ENCODE measurements at places on chromosomes 1 and 21.

DNA sequence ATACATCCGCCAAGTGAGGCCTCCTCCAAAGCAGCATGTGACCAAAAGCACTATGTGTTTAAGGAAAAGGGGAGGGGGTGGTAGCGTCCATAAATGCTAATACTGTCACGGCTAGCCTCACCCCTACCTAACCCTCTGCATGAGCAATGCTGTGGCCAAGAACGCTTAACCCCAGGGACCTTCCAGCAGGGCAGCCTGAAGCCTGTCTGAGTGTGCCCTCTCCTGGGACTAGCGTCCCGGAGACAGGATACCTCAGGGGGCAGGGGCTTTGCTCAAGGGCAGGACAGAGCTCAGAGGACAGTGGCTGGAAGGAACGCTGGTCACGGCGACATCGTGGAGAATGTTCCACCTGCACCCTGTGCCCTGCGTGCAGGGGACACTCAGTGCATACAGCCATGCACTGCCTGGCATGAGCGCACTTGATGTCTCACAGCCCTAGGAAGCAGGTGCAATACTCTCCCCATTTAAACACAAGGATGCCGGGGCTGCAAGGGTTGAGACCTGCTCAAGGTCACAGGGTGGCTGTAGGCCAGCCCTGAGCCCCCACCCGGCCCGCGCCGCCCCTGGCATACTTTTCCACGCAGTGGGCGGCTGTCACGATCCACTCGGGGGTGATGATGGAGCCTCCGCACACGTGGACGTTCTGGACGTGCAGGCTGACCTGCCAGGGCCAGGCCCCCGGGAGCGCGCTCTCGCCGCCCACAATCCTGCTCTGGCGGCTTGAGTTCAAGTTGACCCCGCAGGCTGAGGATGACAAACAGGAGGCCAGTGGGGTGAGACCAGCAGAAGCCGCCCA, 35.0 kb downstream of the TMPRSS2 start:
- no peak for DNase-seq

- DNase-seq: no peak
These were observed 8.6 kb upstream of the EDN2 start for GRCh38 chr1:41493117-41493536.

DNA sequence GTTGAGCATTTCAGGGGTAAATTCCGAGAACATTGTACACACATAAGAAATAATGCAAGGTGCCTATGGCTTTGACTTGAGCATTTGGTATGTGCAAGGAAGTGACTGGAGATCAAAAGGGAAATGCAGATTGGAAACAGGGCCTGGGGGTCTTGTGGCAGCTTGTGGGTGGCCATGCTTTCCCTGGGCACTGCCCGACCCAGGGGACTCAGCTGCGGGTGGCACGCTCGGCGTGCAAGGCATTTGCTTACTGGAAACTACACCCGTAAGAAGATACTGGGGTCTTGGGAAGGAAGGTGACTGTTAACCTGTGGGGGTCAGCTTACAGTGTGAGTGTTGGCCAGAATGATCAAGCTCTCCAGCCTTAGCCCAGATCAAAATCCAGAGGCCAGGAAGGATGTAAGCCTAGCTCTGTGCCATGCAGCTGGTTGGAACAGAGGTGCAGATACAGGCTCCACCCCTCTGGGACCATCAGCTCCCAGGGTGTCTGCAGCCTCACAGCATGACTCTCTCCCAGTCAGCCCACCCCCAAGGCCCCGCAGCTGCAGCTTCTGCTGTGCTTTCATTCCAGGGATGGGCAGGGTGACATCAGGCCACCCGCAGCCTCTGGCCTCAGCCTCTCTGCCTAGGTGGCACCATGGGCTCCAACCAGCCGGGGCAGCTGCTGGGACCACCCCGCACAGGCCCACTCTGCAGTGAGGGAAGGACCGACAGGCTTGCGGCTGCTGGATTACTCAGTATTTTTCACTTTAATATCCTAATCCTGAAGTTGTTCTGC, 55.1 kb downstream of the KIF26B start:
- DNase-seq: no peak

DNA sequence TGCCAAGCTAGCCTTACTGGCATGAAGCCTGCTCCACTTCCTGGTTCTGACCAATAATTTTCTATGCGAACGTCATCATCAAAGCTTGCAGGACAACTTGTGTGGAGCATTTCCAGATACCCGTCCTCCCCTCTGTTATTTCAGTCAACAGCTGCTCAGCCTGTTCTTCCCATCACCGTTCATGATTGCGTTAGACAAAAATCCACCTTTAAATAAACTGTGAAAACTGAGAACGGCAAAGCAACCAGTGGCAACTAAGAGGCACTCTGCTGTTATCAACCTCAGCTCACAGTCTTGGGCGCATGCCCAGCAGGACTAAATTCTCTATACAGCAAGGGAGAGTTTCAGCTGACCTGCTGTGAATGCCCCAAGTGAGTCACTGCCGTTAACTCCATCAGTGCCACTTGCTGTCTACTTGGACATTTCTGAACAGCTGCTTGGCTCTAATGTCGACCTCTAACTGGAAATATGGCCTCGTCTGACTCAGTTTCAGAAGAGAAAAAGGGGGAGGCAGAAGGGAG, 207.4 kb upstream of the RUNX1 start:
- DNase-seq: no peak

- no peak for DNase-seq
These were observed 20.7 kb upstream of the HPCAL4 start for GRCh38 chr1:39711966-39712340.

- DNase-seq: no peak
These were observed 501.6 kb downstream of the NPHP4 start for GRCh38 chr1:5490635-5491034.

- DNase-seq: no peak
These were observed 74.8 kb downstream of the FNBP1L start for GRCh38 chr1:93522721-93523120.

DNA sequence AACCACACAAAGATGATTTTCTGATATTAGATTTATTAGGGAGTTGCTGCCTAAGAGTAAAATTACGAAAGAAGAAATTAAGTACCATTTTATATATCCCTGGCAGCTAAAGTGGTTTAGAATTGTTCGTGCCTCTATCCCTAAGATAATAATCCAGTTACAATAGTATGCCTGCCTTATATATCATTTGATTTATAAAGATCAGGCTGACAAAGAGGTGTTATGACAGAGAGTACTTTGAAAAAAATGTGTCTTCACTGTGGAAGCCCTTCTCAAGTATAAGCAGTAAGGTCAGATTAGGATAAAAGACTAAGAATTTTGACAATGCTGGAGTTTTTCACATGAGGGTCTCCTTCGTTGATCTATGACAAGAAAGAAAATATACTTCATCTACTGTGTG, 619.9 kb downstream of the ADGRL2 start:
- DNase-seq: no peak

DNA sequence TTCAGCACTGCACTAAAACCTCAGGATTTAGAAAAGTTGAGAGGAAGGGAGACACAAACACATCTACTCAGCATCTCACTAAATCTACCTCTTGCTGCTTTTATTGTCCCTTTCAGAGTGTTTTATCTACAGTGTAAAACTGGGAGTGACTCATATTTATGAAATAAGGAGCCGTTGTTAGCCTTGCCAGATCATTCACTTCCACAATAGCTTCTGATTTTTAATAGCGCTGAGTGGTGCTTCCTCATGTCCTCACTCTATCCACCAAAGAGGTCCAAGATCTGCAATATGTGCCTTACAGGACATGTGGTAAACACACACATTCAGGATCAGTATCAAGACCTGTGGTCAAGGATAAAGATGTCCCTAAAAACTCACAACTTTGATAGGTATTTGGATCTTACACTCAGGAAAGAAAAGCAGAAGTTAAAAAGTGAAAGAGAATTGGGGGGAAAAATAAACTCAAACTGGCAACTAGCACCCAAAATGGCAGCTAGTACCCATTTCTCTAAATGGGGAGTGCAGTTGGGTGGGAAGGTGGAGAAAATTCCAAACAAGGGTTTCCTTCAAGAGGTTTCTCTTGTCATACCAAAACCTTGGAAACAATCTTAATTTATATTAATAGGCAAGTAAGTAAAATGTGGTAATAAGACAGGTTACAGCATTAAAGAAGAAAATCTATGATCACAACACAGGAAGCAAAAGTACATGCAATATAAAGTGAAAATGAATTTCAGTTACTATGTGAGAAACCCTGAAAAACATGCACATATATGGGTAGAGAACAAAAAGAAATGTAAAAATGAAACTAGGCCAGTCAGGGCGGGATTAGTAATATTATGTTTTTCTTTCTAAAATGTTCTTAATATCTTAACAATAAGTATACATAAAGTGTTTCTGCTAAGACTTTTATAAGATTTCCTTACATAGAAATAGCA, 15.9 kb downstream of the DUSP10 start:
- DNase-seq: no peak

DNA sequence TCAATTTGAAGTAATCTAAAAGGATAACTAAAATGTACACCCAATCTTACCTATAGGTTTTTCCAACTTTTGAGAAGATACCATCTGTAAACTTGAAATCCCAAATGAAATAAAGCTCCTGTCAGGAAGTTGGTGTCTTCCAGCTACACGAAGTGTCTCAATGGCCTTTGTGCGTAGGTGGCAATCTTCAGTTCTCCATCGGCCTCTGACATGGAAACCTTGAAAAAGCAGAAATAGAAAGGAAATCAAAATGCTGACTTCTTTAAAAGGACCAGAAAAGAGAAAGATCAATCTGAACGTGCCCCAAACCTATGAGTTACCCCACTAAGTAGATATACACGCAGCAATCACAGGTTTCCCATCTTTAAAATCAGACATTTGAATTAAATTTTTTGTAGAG, 10.0 kb downstream of the MKNK1 start:
- DNase-seq: no peak

- no peak for DNase-seq
These were observed 24.5 kb downstream of the PTTG1IP start for GRCh38 chr21:44848821-44849521.

DNA sequence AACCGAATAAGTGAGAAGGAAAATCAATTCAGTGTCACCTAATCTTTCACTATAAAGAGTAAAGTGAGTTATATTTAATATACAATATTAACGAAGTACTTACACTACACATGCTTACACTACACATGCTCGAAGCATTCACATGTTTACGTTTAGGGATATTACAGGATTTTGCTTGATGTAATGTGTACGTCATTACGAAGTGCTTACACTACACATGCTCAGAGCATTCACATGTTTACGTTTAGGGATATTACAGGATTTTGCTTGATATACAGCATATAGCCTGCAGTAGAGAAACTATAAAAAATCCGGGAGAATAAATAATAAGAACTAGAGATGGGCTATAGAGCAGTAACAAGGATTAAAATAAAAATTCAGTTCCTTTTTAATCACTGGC, 538.8 kb upstream of the CXADR start:
- DNase-seq: no peak

DNA sequence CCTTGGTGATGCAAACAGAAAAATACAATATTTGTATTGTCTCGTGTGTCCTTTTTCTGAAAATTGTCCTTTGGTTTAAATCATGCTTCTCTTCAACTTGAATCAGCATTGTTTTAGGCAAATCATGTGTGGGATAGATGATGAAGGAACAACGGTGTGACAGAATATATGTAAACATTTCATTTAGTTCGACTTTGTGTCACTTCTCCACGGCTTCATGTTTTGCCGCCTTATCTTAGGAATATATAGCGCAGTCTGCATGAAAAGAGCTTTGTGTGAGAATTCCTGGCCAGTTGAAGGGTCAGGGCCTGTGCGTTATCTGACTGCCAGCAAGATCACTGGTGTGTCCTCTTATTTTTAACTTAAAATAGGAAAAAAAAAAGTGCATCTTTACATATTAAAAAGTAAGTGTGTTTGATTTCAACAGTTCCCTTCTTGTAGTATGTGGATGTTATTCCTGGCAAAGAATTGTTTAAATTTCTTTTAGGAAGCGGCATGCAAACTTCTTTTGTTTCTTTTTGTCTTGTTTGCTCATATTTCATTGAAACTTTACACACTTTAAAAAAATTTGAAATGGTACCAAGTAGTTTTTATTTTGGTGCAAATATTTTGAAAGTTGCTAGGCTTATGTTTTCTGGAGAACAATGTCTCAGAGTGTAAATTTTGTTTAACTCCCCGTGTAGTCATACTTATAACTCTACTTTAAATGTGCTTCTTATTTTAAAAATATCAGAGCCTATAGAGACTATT, 465.2 kb downstream of the USP25 start:
- DNase-seq: no peak

- no peak for DNase-seq
These were observed 122.5 kb downstream of the SMYD2 start for GRCh38 chr1:214403431-214403830.

GRCh38 chr1:175763797-175764196, 20.4 kb upstream of the TNR start:
- no peak for DNase-seq

GRCh38 chr1:101131239-101131843, 105.5 kb upstream of the S1PR1 start:
- no peak for DNase-seq

DNA sequence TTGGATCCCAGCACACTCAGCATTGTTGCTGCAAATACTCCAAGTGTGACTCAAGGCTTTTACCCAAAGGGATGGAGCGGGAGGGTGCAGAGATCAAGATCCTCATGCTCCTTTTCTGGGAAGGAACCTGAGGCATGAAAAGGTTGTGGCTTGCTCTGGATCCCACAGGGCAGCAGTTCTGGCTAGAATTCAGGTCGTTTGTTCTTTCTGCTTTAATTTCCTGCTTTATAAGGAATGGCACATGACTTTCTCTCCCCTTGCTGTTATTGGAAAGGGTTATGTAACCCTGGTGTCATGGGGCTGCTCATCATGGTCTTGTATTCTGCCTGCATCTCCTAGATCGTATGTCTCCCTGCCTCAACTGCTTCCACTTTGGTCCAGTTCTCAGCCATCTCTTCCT, 101.6 kb downstream of the NOS1AP start:
- DNase-seq: no peak

- no peak for DNase-seq
These were observed 488.2 kb upstream of the PTBP2 start for GRCh38 chr1:96233422-96233821.

DNA sequence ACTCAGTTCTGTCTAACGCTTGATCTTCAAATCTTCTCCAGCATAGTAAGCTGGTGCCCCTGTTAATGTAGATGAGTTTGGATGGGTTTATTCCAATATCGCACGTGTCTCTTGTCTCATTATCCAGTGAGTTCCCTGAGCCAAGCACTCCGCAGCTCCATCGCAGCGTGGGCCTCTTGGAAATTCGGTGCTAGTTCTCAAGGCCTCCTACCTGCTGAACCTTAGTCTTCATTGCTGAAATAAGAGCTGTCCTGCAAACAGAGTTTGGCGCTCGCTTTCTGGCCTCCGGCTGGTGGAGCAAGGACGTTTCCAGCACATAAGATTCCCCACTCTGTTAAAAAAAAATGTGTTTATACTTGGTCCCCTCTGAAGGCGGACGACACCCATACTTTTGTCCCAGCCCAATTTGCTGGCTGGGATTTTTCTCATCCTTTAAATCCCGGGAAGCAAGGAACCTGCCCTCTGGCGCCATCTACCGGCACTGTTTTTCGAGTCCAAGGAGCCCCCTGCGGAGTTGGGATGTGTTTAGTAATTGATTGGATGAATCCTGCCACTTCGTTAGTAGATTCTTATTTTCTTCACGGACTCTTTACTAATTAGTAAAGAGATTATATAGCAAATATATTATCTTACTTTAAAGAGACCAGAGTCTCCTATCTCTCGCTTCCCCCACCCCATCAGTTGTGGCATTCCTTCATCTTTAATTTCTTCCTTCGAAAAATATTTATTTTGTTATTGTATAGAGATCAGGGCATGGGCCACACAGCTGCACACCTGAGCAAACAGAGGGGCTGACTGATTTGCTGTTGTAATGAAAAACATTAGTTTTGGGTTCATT, 14.7 kb downstream of the JUN start:
- no peak for DNase-seq

Measured in activated CD8-positive, alpha-beta memory T cell treated with anti-CD3 and anti-CD28 coated beads for 4 hours (primary cell).